ENCODE measurements at places on chromosomes 2 and 18.

GRCh38 chr18:13300029-13300428, 81.5 kb downstream of the LDLRAD4 start:
- no peak for DNase-seq

GRCh38 chr2:159553727-159554126, 62.6 kb downstream of the BAZ2B start:
- DNase-seq: no peak

GRCh38 chr2:48109491-48110204, 203.3 kb upstream of the FBXO11 start:
- no peak for DNase-seq

GRCh38 chr18:62186499-62186773, 420 bp downstream of the PIGN start:
- DNase-seq: no peak

GRCh38 chr2:198017068-198017467, 212.7 kb downstream of the PLCL1 start:
- no peak for DNase-seq

GRCh38 chr18:23943104-23943503, 71.5 kb upstream of the TTC39C start:
- no peak for DNase-seq

DNA sequence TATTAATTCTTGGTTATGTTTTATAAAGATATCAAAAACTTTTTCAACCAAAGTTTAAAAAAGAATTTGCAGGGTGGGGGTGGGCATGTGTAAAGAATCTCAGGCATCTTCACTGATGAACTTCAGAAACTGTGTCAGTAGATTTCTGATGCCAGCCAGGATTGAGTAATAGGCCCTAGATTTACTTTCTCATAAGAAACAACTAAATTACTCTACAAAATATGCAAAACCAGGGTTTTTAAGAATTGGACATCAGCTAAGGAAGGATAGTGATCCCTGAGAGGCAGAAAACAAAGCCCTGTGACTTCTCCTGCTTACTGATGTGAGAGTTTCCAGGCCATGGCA, 11.9 kb upstream of the IL1R1 start:
- DNase-seq: no peak

DNA sequence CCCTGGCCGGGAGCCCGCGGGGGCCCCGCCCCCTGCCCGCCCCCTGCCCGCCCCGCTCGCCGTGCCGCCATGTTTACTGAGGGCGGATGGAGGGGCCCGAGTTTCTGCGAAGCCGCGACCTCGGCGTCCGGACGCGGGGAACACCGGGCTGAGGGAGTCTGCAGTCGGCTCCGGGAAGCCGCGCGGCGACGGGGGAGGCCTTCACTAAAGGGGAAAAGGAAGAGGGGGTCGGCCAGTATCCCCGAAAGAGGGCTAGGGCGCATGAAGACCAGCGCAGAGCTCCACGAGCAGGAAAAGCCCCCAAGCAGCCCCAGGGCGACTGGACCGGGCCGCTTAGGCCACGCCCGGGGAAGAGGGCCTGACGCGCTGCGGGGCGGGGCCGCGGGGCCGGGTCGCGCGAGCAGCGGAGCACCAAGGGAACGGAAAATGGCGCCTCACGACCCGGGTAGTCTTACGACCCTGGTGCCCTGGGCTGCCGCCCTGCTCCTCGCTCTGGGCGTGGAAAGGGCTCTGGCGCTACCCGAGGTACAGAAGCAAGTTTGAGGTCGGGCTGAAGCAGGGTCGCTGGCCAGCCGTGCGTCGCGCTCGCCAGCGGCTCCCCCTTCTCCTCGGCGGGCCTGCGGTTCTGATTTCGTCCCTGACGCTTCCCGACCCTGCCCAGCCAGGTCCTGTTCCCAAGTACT, at the start of the genes ATRAID and SLC5A6:
ATRAID (plus strand) TSS at position 99 of the 683 bp plus-strand sequence; CDS start at position 427, 328 bp downstream.
SLC5A6 (minus strand) TSS at position 326 of the 683 bp plus-strand sequence. CDS start 4,618 bp downstream, outside the sequence.
- DNase-seq: peak; percentile 91

DNA sequence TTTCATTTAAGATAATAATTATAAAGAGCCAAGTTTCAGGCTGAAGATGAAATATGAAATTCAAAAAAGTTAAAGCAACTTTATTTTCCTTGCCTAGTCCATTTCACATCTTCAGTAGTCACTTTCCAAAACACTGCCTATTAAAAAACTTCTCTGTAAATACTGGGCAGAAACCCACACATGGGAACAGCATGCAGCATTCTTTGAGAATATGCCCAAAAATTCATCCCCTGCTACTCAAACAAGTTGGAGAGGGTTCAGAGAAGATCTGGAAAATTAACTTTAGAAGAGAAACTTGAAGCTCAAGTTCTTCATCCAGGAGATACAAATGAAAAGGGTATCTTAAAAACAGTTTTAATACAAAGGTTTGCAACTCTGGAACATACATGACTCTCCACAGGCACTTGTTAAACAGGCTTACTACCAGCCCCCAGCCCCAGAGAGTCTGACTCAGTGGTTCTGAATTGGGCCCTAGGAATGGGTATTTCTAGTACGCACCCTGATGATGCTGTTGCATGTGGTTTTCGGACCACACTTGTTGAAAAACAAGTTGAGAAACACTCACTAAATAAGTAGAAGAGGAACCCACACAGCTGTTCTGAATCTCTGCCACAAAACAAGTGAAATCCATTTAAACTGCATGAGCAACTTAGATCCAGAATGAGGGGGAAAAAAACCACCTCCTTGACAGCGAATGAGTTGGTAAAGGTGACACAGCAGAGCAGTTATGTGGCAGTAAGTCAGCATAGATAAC, 329.1 kb downstream of the SATB2 start:
- no peak for DNase-seq

DNA sequence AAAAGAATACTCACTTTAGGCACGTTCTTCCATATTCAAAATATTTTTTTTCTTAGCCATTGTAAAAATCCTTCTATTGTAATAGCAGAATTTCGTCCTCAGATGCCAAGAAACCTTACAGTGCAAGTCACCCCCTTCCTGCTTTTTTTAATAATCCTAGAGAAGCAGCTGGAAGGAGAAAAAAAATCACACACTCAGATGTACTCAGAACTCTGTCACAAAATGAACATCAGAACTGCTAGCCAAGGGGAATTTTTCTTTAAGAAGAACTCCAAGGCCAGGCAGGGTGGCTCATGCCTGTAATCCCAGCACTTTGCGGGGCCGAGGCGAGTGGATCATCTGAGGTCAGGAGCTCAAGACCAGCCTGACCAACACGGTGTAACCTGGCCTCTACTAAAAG, 127.3 kb upstream of the SPATS2L start:
- DNase-seq: no peak

DNA sequence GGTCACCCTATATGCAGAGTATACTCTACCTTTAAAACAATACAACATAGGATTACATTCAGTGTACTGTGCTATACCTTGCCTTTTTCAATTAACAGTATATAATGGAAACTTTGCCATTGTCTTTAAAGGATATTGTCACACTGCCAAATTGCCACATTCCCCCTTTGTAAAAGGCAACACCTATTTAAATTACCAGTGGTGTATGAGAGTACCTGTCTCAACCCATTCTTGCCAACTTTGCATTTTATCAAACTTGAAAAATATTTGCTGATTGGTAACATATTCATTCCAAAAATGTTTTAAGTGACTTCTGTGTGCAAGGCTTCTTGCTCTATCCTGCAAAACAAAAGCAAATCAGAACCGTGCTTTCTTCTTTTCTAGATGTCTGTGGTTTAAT, 92.9 kb downstream of the FMNL2 start:
- DNase-seq: no peak

- DNase-seq: no peak
These were observed 96.2 kb downstream of the RAD51AP2 start for GRCh38 chr2:17422061-17422460.

DNA sequence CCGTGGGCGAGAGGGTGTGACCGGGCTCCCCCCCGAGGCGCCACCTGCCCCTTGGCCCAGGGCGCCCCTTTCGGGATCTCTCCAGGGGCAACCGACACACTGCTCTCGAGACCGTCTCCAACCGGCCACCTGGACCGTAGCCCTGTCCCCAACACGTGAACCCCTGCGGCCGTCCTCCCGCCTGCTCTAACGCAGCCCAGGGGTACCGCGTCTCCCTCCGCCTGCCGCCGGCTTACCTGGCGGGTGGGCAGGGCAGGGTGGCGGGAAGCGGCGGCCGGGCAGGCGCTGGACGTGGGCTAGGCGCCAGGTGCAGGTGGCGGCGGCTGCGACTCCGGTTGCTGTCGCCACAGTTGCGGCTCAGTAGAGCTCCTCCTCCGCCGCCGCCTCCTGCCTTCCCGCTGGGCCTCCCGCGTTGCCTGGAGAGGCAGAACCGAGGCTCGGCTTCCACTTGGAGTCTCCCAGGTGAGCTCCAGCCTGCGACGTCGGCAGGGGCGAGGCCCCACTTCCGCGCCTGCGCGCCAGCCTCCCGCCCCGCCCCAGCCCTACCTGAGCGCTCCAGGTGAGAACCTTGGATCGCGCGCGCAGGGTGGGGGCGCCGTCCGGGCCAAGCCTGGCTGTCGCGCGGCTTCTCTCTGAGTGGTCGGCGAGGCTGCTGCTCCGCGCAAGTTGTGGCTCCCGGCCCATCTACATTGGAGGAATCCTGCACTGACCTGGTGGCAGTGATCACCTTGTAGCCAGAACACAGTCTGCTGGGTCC, at the start of gene GALNT3:
GALNT3 (minus strand) TSS at position 469 of the 757 bp plus-strand sequence. CDS start 23,547 bp downstream, outside the sequence.
- peak; percentile 92 for DNase-seq

- no peak for DNase-seq
These were observed 317.6 kb downstream of the GALR1 start for GRCh38 chr18:77567205-77567604.

DNA sequence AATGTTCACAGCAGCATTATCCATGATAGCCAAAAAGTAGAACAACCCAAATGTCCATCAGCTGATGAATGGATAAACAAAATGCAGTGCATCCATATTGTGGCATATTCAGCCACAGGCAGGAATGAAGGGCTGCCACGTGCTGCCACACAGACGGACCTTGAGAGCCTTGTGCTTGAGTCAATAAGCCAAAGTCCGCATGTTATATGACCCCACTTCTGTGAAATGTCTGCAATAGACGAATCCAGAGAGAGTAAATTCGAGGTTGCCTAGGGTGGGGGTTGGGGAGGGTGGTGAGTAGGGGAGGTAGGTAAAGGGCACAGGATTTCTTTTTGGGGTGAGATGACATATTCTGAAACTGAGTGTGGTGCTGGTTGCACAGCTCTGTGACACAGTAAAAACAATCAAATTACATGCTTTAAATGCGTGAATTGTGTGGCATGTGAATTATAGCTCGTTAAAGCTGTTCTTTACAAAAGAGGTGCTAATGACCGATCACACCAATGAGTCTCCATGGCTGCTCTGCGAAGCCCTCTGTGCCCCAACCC, 38.9 kb upstream of the LDLRAD4 start:
- no peak for DNase-seq

DNA sequence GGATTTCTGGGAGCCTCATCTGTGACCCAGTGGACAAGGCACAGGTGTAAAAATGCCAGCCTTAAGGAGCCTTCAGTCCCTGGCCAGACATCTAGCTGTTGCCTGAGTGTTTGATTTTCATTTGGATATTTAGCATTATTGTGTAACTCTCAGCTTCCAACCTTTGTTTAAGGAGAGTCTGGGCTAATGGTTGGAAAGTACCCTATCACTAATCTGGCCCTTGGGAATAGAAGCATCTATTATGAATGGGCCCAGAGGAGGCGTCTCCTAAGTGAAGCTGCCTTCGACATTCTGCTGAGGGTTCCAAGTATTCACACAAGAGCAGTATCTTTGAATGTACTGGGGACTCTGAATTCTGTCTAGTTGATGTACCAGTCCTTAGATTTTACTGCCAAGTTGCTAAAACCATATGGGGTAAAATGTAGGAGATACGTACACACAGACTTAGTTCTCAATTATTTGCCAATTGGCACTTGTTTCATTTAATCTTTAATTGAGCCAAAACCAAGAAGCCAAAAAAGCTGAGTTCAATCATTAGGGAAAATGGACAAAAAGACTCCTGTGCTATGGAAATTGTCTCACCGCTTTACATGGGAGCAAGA, 7.2 kb upstream of the ANKRD29 start:
- no peak for DNase-seq

DNA sequence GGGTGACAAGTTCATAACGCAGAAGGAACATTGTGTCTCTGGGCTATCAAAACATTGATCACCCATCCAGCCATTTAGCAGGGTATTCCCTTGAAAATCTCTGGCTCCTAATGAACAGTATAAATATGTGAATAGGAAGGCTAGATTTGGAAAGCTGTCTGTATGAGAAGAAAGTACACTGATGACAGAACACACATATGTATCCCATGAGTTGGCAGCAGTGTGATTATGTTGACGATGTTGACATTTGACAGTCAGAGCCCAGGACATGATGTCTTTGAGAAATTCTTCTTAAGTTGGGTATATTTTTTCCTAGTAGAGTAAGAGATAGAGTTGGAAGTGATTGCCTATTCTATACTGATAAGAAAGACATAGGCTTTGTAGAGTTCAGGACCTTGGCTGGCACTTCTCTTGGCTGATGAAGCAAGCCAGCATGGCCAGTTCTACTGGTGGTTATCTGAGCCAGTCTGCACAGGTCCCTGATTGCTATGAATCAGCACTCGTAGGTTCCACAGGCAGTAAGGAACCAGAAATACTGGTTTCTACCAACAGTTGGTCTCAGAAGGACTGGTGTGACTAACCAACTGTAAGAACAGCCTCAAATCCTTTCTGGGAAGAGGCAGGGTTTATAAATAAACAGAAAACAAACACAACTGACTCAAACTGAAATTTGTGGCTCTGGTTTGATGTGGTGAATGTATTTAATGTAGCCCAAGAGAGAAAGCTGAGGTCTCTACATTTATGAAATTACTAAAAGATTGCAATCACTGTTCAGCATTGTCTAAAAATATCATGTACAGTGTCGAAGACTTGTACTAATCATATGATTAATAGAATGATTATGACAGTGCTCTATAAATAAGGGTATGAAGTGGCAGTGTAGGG, 43.9 kb upstream of the RAPH1 start:
- DNase-seq: peak; percentile 88

- DNase-seq: peak; percentile 40
These were observed 39.3 kb downstream of the AP1S3 start for GRCh38 chr2:223797811-223798721.

DNA sequence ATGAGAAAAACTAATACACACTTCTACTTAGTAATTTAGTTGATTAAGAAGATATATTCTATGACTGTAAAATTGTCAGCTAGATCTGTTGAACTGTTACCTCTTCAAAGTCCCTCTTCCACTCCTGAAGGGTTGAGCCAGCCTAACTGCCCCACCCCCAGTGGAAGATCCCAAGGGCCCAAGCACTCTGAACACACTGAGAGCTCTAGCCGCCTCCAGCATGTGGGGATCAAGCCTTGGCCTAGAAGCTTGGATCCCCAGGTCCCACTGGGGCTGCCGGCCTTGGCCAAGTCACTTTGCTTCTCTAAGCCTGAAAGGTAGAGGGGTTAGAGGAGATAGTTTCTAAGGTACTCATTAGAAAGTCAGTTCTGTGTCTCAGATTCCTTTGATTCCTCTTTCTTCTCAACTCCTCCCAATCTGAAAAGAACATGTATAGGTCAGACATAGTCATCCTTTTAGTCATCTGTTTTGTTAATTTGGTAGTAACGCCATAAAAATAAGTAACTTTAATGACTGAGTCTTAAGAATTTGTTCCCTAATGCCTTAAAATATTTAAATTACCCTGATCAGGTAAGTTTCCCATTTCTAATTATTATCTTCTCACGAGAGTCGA, 5.6 kb downstream of the CPSF3 start:
- no peak for DNase-seq

- peak; percentile 72 for DNase-seq
These were observed at the start of gene STEAP3 for GRCh38 chr2:119223521-119224390. Gene STEAP3, plus strand, starts transcription at chr2:119223834. Its CDS starts 7,179 bp downstream, at chr2:119231013.

GRCh38 chr2:226887940-226888339, 52.1 kb downstream of the RHBDD1 start:
- peak; percentile 55 for DNase-seq

All from RWPE1 (cell line).